ENCODE measurements at places on chromosomes 7 and 10.

- no peak for DNase-seq
Observed at GRCh38 chr7:128447941-128448564, 7.6 kb upstream of the HILPDA start.

DNA sequence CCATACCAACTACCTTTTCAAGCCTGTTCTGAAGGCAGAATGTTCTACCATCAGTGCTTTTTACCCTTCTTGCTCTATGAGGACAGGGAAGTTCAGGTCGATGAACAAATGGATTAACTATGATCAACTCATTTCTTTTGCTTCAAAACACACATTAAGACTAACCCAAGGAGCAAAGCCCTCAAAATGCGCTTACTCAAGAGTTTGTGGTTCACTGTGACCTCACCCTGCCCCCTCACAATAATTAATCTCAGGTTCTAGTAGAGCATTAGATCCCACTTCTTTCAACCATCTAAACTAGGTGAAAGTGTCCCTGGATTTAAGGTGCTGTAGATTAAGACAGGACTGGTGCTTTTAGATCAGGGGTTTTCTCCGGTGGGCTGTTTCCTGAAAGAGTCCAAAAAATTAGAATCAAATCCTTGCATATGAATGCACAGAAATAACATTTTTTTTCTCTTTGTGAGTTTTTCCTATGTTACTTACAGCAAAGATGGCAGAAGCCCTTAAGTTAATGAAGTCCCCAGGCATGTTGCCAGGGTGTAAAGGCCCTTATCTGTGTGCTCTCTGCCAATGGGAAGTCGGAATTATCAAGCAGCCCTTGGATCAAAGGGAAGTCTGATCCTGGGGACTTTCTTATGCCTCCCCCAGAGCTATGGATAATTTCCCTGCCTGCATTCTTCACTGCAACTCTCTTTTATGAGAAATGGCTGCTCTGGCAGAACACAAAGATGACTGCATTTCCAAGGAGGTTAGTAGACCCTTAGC, 205.5 kb upstream of the STK17A start:
- DNase-seq, result no peak

DNA sequence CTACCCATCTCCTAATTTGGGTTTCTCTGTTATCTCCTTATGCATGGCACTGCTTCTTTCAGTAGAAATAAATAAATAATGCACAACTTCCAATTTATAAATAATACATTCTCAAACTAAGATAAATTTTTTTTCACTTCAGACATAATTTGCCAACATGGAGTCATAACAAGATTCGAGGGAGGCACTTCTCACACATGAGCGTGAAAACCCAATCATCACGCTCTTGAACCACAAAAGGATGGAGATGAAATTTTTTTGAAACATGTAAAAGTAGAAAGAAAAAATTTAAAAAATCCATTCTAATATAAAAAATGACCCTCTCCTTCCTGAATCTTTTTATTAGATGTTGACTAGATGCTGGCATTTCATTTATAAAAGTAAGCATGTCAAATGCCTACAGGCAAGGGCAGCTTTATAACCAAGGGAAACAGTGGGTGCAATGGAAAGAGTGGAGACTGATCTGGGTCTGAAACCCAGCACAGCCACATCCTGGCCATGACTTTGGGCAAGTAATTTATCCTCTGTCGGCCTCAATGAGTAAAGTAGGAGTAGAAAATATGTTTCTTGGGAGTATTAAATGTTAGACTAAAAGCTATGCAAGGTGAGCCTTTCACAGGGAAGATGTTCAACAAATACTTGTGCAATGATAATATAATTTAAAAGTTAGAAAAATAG, 185.0 kb downstream of the STK31 start:
- DNase-seq, result no peak

GRCh38 chr10:110918269-110918642, 724 bp downstream of the BBIP1 start:
- DNase-seq, result peak; percentile 74

DNA sequence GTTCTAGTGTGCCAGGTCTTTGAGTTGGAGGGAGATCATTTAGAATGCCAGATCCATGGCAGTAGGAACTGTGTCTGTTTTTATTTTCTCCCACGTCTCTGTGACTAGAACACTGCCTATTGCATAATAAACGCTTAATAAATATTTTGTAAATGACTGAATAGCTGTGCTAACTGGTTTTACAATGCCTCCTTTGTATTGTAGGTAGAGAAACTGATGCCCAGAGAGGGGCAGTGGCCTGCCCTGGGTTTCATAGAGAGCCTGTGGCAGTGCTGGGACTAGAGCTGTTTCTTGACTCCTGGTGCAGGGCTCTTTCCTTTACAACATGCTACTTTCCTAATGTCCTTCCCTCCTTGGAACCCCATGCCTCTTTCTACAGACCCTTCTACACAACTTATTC, 2.5 kb downstream of the TAS2R5 start:
- DNase-seq, result no peak

DNA sequence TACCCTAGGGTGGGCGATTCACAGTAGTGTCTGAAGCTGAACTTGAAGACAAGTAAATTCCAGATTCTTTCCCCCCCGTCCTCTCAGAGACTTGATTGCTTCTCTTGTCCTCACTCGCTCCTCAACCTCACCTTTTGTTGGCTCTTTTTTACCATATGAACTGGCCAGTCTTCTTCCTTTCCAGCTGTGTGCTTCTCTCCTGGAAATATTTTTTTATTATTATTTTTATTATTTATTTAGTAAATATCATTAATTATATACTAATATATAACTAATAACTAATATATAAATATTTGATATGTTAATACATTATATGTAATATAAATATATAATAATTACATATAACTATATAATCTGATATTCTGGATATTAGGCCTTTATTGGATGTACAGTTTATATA, 484.3 kb downstream of the GALNT17 start:
- DNase-seq, result no peak

DNA sequence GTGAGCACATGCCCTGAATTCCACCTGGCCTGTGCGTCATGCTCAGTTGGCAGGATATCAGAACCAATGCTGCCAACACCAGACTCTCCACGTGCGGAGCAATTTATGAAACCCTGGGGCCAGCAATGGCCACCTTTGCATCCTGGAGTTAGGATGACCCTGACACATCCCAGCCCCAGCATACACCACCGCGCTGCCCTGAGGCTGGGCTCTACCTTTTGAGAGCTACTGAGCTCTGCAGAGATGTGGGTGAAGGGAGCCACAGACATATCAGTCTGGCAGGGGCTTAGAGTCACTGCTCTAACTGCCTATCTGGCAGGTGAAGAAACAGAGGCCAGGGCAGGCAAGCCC, 41.9 kb downstream of the SYPL1 start:
- no peak for DNase-seq

DNA sequence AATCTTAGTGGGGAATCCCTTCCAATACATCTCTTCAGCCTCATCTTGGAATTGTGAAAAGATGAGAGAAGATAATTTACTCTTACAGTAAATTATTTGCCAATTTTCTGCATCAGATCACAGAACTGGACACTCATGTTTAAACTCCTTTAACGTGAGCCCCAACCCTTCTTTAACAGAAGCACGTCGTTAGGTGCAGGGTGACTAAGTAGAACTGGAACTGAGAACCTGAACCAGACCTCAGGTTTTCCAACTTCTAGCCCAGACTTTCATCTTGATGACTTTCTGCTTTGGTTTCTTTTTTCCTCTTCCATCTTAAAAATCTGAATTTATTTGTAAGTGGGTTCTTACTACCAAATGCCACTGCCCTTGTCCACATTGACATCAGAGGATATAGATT, 57.2 kb upstream of the LYZL2 start:
- DNase-seq, result no peak

GRCh38 chr7:88700725-88701124, 58.8 kb upstream of the ZNF804B start:
- DNase-seq, result no peak

GRCh38 chr7:130182990-130183389, 22.2 kb downstream of the TMEM209 start:
- DNase-seq, result no peak

GRCh38 chr7:23654508-23654907, 25.5 kb upstream of the FAM221A start:
- no peak for DNase-seq

DNA sequence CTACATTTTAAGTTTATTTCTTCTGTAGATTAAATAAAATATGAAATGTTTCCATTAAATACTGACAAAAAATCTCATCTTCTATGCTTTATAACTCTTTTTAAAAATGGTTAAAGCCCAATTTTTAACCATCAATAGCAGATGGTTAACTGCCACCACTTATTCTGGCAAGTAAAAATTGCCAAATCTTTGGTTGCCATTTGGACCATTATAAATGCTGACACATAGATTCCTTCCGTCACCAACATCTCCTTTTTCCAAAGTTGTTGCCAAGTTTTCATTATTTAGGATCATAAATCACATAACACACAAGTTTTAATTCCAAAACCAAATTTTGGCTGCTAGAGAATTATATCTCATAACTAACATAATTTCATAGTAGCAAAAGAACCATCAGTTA, 1614.3 kb downstream of the REEP3 start:
- DNase-seq, result no peak

DNA sequence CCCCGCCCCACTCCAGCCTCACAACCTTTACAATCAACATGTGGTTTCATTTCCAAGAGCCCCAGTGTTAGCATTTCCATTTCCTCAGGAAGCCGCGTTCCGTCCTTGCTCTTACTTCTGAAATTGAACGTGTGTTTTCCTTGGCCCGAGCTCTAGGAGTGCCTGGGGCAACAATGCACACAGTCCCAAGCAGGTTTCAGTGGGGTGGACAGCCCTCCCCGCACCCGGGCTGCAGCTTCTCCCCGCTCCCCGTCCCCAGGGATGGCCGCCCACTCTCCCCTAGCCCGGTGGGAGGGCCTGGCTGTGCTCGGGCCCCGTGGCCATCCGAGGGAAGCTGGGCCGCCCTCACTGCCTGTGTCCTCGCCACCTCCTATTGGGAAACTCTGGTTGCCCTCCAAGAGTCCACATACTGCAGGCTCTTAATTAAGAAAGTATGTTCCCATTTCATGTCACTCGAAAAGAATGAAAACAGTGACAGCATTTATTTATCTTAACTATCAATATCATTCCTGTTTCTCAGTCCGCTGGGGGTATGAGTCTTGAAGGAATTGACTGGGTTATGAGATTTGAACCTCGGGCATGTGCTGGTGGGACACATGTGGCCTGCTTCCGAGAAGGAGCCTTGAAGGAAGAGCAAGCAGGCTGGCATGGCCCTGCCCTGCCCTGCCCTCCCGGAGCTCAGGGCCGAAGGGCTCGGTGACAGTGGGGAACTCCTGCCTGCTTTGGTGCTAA, 163.8 kb downstream of the GRK5 start:
- no peak for DNase-seq
